H7 (cell line): ENCODE measurements at places on chromosomes 7 and 10. TPM values are rescaled to one million over a fixed set of nuclear protein-coding genes. Genes with fewer than 3 reads are reported as not detected.

DNA sequence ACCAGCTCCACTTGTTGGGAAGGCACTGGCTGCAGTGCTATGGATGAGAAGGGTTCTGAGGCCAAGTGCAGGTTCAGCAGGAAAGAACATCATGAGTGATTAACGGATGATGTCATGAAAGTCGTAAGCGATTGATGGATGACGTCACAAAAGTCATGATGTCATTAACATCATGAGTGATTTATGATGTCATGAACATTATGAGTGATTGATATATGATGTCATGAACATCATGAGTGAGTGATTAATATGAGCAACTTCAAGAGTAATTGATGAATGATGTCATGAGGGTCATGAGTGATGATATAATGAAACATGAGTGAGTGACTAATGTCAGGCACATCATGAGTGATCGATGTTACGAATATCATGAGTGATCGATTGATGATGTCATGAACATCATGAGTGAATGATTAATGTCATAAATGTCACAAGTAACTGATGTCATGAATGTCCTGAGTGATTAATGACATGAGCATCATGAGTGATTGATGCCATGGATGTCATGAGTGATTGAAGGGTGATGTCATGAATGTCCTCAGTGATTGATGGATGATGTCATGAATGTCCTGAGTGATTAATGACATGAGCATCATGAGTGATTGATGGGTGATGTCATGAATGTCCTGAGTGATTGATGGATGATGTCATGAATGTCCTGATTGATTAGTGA is 185.6 kb downstream of the PAXIP1 start:
- no peak for DNase-seq

DNA sequence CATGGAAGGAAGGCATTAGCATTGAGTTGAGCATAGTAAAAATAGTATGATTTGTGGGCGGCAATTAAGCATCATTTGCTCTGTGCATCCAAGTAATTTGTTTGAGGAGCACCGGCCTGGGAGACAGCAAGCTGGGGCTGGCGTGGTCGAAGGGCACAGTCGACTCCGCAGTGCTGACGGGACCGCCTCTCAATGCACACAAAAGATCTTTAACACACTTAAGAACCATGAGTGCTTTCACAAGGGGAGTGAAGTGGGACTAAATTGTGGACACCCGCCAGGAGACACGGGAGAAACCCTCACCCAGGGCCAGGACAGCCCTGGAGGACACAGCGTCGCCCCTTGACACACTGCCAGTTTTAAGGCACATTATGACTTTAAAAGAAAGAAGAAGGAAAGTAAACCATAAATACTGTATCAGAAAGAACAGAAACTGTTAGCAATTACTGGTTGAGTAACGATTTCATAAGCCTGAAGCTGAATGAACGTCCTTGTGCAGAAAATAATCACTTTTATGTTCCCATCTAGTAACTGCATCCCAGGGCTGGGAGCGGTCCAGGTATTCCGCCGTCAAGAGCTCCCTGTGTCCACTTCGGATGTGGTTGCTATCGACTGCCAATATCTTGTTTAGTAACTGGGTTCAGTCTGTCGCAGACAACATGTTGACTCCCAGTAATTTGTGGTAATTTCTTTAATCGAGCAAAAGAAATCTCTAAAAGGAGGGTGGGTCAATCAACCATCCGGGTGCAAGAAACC is 102.1 kb downstream of the EBF3 start:
- no peak for DNase-seq

DNA sequence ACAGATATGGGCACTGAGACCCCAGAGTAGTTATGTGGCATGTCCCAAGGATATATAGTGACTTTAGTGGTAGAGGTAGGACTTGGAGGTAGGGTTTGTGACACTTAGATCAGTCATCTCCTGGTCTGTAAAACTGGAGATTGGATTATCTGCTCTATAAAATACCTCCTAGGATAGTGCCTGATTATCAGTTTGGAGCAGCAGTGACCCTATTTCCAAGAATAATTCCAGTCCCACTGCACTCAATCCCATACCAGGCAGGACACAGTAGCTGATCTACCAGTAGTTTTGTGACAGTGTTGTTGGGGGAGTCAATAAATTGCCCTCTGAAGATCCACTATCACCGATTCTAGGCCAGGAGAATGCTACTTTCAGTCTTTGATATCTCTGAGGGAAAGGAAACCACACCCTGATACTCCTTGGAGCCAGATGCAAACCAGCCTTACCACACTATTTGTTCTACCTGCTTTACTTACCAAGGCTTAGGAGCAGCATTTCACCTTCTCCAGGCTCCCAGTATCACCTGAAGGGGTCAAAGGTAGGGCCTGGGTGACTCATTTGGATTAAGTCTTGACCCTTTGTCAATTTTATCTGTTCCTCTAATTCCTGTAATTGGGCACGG is 30.6 kb downstream of the KMT2E start:
- DNase-seq: no peak

GRCh38 chr7:1105189-1105588 is 17.3 kb downstream of the GPER1 start:
- no peak for DNase-seq

DNA sequence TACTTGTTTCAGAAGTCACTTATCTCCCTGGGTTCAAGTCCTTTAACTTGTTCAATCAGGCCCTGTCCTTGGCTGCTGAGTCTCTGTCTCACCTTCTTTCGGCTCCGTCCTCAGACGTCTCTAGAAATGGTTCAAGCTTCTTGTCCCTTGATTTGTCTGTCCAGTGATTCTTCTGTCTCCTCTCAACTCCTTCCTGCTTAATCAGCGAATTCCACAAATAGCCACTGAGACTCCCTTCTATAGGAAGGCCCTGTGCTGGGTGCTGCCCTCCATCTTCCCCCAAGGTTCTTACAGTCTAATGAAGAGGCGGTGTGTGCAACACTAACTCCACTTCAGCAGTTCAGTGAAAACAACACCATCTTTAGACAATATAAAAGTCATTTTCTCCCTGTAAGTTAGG is 12.7 kb downstream of the FAM241B start:
- DNase-seq: no peak

DNA sequence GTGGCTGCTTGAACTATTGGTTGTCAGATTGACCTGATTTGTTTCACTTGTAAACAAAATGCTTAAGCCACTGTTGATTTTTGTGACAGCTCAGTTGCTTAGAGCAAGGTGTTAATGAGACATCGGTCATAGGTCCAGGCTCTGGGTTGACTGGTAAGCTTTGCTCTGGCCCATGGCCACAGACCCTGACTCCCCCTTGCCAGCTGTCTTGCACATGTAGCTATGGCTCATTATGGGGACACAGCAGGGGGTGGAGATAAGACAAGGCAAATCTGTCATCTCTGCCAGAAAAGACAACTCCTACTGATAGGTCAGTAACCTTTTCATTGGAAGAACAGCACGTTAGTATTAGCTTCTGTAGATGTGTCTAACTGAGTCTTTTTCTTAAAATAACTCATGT is 95.3 kb downstream of the KAT6B start:
- no peak for DNase-seq

DNA sequence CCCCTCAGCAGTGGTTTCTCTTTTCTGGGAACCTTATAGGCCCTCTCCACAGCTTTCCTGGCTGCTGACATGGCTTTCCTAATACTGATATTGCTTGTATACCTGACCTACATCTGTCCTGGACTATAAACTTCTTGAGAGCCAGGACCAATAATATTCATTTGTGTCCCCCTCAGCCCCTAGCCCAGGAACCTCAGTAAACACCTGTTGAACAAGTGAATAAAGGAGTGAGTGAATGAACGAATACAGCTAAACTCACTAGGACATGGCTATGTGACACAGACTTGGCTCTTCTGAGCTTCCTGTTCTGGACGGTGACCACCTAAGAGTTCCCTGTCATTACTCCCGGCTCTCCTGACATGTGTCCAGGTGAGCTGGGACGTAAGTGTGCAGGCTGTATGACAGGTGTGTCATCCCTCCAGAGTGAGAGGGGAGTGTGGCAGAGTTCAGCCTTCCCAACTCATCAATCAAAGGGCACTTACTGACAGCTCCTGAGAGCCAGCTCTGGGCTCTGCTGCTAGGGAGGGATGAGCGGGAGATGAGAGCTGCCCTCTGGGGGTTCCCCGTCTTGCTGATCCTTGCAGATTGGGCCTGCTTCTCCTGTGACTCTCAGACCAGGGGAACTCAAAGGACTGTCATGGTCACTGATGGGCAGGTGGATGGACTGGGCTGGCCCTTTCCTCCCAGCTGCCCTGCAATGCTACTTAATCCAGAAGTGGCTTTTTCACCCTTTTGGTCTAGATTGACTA is 84.5 kb downstream of the HIF1AN start:
- DNase-seq: no peak

DNA sequence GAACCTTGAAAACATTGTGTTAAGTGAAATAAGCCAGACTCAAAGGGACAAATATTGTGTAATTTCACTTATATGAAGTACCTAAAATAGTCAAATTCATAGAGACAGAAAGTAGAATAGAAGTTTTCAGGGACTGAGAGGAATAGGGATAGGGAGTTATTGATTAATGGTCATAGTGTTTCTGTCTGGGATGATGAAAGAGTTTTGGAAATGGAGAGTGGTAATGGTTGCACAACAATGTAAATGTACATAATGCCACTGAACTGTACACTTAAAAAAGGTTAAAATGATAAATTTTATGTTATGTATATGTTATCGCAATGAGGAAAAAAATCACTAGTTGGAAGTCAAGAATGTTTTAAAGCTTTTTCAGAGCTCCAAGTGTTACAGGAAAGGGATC is 33.5 kb upstream of the IMMP2L start:
- no peak for DNase-seq

GRCh38 chr7:154484406-154484805 is 432.2 kb downstream of the DPP6 start:
- DNase-seq: peak; percentile 58

DNA sequence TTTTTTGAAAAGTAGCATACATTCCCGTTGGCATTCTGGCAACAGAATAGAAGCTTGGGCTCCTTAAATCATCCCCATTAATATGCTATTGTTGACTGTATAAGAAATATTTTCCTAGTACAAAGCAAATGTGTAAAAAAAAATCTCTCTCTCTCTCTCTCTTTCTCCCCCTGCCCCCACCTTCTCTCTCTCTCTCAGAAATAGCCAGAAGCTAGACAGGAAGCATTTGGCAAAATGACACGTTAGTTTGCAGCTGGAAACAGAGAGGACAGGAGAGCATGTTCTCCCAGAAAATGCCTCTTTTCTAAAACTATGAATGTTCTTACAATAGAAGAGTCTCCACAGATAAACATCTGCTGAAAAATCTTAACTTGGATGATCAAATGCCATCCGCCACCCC is 59.6 kb upstream of the AKR1E2 start:
- DNase-seq: no peak

DNA sequence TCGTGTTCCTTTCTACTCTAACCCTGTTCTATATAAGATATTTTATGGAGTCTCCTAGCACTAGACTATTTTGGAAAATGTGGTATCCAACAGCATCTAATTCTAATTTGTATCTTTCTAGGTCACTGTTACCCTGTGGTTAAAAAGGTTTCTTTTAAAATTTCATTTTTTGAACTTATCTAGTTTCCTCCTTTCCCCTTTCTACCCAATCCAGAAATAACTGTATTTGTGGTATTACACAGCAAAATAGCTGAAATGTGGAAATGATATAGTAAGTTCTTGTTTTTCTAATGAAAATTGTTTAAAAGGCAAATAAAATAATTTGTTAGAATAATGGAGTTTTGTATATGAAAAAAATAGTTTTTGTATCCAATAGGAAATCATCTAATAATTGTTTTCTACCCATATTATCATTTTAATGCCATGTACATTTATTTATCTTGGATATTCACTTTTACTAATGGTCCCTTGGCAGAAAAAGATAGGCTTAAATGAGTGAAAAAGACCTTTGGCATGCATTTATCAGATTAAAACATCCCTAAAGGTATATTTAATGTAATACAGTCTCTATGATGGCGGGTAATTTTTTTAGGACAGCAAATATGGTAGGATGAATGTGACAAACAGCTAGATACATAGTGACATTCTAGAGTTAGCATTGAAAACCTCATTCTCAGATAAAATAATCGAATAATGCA is 175.5 kb upstream of the PLXDC2 start:
- DNase-seq: no peak

STAMBPL1 gene
- 1.3 and 2.3 TPM in 2 replicates for total RNA-seq

CC2D2B gene
- total RNA-seq: 0.07 and 0.35 TPM in 2 replicates

ATOH7 gene
- total RNA-seq: 0.15 TPM in 1 of 2 replicates, not detected in the other

LHFPL3 gene
- 0.80 TPM in 1 of 2 replicates, not detected in the other for total RNA-seq

LRIT1 gene
- total RNA-seq: not detected in 2 replicates

PIK3CG gene
- total RNA-seq: 0.03 TPM in 1 of 2 replicates, not detected in the other

ZNF467 gene
- 0.04 and 0.55 TPM in 2 replicates for total RNA-seq

FAM24B gene
- total RNA-seq: 0.85 and 4.8 TPM in 2 replicates
